ENCODE measurements at places on chromosomes 5 and 9.

DNA sequence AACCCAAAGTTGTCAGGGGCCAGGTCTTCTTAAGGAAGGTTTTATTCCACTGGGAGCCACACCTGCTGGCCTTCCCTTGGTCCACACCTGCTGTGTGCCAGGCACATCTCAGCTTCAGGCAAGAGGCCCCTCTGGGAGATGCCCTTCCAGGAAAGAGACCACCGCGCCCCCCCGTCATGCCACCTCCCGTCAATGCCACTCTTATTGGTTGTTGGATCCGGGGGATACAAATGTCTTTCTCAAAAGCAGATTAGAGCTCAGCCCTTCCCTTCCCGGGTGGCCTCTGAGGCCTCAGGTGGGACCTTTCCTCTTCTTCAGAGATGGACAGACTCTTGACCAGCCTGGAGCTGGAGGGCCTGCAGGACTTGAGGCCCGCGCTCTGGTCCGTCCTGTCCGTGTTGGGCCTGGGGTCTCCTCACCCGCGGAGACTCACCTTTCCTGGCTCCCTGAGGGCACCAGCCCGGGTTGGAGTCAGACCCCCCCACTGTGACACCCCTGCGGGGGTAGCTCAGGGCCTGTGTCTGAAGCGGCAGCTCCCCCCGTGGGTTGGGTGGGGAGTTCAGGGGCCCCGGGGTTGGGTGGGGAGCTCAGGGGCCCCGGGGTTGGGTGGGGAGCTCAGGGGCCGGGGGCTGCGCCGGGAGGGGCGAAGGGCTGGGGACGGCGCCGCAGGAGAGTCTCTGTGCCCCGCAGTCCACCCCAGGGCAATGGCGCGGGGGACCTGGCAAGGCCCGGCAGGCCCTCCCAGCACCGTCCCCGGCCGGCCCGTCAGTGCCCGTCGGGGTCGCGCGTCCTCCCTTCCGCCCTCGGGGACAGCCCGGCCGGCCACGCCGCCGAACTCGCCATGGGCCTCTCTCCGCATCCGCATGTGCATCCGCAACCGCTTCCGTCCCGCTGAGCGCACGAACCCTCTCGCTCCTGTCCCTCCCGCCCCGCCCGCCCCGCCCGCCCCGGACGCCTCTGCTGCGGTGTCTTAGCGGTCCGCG, 3.7 kb upstream of the SLC9A3 start:
- peaks cover 15% of the 10 kb centered on the region for H3K27me3 ChIP-seq
- DNase-seq = no peak
- no peaks in the 10 kb centered on the region for H3K4me1 ChIP-seq
- H3K36me3 ChIP-seq = no peaks in the 10 kb centered on the region
- H3K27ac ChIP-seq = no peak overlapping the region

- H3K4me3 ChIP-seq = no peak overlapping the region
- H3K27ac ChIP-seq = no peak overlapping the region
- no peaks in the 10 kb centered on the region for H3K27me3 ChIP-seq
- no peaks in the 10 kb centered on the region for H3K4me1 ChIP-seq
- H3K36me3 ChIP-seq = no peaks in the 10 kb centered on the region
Measured at GRCh38 chr9:14652729-14653377, 40.4 kb downstream of the ZDHHC21 start.

DNA sequence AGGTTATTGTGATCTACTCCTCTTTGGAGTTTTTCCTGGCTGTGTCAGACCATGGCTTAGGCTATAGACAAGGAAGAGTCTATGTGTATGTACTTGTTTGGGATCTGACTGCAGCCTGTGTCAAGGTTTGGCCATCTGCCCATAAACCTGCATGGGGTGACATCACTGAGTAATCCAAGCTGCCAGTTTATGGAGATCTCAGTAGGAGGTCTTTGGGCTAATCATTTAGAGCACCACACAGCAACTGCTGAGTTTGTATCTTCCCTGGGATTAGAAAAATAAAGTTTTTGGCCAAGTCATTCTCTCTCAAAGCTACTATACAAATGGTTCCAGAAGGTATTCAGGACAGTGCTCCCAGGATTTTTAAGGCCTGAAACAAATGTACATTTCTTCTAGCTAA, 65.5 kb upstream of the HSPB3 start:
- DNase-seq = peak; percentile 69
- no peak overlapping the region for H3K27ac ChIP-seq
- no peaks in the 10 kb centered on the region for H3K36me3 ChIP-seq
- H3K4me3 ChIP-seq = no peak overlapping the region
- peaks cover 8% of the 10 kb centered on the region for H3K4me1 ChIP-seq

DNA sequence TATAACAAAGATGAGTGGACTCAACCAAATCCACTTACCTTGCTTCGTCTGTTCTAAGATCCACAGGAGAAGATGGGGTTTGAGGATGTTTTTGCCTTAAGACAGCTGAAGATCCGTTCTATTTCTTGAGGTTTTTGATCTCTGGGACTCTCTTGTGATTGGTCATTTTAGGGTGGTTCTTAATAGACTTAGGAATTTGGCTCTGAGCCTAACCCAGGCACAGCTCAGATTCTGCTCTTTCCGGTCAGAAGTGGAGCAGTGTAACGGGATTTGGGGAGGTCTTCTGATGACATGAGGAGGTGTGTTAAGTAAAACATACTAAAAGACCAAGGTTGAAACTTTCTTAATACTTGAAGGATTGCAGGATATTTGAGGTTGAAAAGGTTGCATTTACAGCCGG, 166.9 kb downstream of the DMRT2 start:
- no peak overlapping the region for H3K4me3 ChIP-seq
- H3K27me3 ChIP-seq = no peaks in the 10 kb centered on the region
- H3K4me1 ChIP-seq = no peaks in the 10 kb centered on the region
- H3K36me3 ChIP-seq = no peaks in the 10 kb centered on the region

Measured in HCT116 (cell line).